ENCODE measurements at places on chromosomes 5 and 9. TPM values are rescaled to one million over a fixed set of nuclear protein-coding genes. Genes with fewer than 3 reads are reported as not detected.

PCDHB1 gene
- not detected for total RNA-seq

DNA sequence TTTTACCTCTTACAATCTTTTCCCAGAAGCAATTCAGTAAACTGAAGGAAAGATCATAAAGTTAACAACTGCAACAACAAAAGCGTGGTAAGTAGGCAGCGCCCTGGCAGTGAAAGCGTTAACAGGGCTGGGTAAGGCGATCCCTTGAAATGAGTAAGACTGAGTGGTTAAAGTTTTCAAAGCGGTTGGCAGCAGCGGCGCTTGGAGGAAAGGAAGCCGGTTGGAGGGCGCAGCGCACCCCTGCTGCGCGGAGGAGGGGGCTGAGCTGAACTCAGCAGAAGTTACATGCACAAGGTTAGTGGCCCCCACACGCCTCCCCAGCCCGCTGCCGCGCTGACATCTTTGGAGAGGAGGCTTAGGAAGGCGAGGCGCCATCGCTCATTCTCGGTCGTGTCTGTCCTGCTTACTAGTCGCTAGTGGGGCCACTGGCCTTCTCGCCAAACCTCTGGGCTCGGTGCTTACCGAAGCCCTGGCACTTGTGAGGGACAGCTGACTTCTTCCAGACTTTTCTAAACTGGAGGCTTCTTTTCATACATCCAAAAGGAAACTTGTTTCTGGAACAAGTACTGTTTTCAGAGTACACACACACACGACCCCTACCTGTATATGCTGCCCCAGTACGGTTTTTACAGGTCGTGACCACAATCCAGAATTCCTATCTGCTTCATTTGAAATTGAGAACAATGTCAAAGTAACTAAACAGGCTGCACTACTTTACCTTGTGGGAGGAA is at the start of gene SH3RF2:
Gene SH3RF2 (plus strand): TSS at position 178 of the 731 bp plus-strand sequence. CDS start 1,351 bp downstream, outside the sequence.
- peak; percentile 91 for DNase-seq

DNA sequence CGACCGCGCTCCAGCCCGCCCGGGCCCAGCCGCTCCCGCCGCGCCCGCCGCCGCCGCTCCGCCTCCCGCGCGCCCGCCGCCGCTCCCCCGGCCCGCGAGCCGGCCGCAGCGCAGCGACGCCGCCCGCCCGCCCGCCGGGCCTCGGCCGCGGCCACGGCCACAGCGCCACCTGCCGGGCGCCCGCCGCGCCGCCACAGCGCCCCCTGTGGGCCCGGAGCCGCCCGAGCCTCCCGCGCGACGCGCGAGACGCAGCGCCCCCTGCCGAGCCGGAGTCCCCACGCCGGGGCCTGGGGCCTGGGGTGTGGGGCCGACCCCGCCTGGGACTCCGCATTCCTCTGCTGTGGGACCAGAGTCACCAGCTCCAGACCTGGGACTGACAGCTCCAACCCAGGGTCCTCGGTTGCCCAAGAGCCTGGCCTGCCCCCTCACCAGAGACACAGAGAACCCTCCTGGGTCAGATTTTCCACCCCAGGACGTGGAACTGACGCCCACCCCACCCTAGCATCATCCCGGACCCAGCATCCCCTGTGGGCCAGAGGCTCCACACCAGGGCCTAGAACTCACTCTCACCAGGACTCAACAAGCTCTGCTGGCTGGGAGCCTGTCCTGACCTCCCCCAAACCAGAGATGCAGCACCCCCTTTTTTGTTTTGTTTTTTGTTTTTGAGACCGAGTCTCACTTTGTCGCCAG is at the start of gene RAPGEF1:
Gene RAPGEF1 (minus strand): TSS at position 118 of the 690 bp plus-strand sequence. CDS start 246 bp downstream, outside the sequence.
- DNase-seq = peak; percentile 73

DNA sequence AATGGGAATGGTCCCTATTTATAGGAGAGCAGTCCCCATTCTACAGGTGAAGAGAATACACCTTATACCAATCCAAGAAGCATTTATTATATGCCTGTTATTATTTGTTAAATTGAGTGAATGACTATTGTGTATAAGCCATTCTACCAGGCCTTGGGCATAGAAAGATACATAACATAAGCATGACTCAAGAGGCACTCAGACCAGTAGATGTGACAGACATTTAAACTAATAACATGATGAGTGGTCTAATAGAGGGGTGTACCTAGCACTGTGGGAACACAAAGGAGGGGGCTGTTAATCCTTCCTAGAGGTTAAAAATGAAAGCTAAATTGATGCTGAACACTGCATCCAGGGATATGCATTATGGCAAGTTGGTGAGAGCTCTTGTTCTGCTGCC is 145.0 kb upstream of the TNC start:
- DNase-seq = no peak

DNA sequence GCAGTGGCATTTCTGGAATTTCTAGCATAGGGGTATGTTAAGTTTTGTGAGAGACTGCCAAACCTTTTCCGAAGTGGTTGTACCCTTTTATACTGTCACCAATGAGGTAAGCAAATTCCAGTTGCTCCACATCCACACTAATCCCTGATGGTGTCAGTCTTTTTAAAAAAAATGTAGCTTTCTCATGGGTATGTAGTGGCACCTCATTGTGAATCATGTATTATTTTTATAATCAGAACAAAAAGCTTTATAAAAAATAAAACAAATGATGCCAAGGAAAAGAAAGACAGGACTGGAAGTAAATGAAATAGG is 93.4 kb upstream of the CLINT1 start:
- no peak for DNase-seq
